ENCODE measurements at places on chromosomes 12 and 14.

DNA sequence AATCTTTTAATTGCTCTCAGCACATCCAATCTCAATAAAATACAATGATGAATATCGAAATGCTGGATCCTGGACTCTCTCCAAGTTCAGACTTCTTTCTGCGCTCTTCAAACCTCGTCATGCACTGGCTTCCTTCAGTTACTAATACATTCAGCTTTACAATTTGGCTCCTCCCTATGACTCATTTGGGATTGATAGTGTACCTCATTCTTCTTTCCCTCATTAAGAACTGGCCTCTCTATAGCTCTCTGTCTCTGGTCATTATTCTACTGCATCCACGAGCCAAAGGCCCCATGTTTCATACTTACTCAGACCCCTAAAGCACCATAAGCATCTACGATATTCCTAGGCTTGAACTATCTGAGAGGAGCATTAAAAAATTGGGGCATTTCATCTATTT lies 4.9 kb downstream of the TSPAN8 start:
- no peak for DNase-seq

- no peak for DNase-seq
Observed at GRCh38 chr12:74129702-74130101, 407.9 kb upstream of the ATXN7L3B start.

GRCh38 chr14:75941030-75941429 lies 40.8 kb downstream of the TGFB3 start:
- DNase-seq = no peak

- no peak for DNase-seq
Observed at GRCh38 chr12:103475073-103475472, 20.7 kb downstream of the C12orf42 start.

- DNase-seq = peak; percentile 29
Observed at GRCh38 chr14:74618078-74618952, 6.3 kb upstream of the LTBP2 start.

DNA sequence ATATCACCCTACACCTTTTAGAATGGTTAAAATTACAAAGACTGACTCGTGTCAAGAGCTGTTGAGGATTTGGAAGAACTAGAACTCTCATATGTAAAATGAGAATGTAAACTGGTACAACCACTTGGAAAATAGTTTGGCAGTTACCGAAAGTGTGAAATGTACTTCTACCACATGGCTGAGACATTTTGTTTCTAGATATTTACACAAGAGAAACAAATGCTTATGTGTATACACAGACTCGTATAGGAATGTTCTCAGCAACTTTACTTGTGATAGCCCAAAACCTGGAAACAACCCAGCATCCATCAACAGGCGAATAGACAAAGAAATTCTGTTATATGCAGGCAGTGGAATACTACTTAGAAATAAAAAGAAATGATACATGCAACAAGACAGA lies 103.0 kb downstream of the BRMS1L start:
- DNase-seq = no peak

DNA sequence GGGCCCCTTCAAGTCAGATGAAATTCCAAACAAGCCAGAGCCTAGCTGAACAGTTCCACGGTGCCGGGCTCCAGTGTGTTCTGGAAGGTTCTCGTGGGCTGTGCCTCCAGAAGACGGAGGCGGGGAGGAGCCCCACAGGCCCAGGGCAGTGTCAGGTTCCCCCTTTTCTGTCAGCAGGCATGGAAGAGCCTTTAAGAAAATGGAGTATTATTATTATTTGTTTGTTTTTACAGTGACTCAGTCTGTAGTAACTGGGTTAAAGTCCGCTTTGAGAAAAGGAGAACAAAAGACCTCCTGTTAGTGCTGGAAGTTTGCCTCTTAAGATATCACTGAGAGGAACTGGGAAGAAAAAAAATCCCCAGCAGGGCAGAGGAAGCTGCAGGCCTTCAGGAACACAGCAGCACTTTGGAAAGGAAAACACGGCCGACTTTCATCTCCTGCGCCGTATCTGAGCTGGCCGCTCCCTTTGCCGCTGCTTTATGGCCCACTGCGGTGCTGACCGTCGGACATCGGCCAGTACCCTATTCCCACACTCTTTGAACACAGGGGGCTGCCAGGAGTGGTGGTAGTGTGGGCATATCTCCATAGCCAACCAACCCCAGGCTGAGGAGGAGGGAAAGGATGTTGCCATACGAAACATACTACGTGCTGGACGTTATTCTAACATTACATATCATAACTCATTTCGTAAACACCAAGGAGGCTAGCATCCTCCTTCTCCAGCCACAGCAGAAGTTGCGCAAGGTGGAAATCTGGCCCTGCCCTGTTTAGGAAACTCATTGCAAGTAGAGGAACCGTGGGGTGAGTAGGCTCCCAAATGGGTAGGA lies 194.0 kb downstream of the ZFP36L1 start:
- DNase-seq = no peak

DNA sequence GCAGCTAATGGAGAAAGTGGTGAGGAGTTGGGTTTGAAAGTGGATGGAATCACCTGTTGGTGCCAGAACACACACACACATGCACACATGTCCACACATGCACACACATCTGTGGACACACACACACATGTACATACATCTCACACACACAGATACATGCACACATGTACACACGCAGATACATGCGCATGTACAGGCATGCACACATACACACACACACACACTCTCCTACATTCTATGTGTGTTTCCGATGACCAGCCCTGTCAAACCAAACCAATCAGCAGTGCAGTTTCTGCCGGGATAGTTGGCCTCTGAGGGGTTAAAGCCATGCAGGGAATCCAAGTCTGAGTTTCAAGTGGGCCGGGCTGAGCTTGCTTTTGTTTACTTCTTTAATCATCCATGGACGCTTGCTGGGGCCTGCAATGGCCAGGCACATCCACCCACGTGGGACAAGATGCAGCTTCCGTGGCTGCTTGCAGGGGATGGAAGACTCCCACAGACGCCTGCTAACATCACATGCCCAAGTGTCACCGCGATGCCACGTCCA lies 52.5 kb downstream of the GALNT9 start:
- DNase-seq = no peak

GRCh38 chr14:100093319-100093718 lies 28.1 kb downstream of the EVL start:
- DNase-seq = no peak

DNA sequence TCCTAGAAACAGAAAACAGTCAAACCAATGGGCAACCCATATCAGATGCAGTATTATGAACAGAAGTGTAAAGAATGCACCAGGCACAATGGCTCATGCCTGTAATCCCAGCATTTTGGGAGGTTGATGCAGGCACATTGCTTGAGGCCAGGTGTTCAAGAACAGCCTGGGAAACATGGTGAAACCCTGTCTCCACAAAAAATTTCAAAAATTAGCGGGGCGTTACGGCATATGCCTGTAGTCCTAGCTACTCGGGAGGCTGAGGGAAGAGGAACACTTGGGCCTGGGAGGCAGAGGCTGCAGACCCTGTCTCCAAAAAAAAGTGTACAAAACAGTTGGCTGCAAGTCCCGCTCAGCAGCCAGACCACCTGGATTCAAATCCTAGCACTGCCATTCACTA lies 4.9 kb downstream of the PXN start:
- DNase-seq = no peak

Measured in stimulated activated CD4-positive, alpha-beta T cell treated with anti-CD3 and anti-CD28 coated beads, Interleukin-12 subunit alpha, Interleukin-12 subunit beta, amount 100 ng/mL, for 24 hours (primary cell).